ENCODE measurements at places on chromosomes 5 and 9.

GRCh38 chr9:89496645-89497256 lies 1.2 kb downstream of the SEMA4D start:
- no peak for DNase-seq

GRCh38 chr5:116626272-116626723 lies 51.7 kb upstream of the SEMA6A start:
- DNase-seq = no peak

- DNase-seq = peak; percentile 68
Measured at GRCh38 chr5:95846554-95847260, 24.2 kb upstream of the GLRX start.

DNA sequence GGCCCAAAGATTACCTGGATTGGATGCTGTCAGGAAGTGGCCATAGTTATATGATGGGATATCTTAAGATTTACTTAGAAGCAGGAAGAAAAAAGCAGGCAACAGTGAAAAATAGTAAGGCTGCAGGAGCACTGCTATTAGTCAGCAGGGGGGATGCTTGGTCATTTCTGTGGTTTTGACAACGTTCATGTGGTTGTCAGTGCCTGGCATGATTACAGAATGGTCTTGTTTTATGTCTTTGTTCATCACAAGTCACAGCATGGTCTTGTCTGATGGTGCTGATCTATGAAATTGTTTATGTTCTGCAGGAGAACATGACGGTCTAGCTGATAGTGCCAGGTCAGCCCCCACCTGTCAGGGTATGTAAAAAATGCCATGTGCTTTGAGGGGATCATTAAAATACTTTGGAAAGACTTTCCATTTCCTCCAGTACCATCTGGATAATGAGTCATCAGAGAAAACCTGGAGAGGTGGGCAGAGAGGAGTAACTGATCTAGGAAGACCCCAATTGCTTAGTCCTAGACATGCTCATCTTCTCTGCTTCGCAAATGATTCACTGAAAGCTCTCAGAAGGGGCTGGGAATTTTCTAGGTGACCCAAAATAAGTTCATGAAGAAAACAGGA lies 48.5 kb downstream of the PLGRKT start:
- peak; percentile 1 for DNase-seq

- no peak for DNase-seq
Measured at GRCh38 chr5:6262651-6263363, 115.5 kb downstream of the MED10 start.

DNA sequence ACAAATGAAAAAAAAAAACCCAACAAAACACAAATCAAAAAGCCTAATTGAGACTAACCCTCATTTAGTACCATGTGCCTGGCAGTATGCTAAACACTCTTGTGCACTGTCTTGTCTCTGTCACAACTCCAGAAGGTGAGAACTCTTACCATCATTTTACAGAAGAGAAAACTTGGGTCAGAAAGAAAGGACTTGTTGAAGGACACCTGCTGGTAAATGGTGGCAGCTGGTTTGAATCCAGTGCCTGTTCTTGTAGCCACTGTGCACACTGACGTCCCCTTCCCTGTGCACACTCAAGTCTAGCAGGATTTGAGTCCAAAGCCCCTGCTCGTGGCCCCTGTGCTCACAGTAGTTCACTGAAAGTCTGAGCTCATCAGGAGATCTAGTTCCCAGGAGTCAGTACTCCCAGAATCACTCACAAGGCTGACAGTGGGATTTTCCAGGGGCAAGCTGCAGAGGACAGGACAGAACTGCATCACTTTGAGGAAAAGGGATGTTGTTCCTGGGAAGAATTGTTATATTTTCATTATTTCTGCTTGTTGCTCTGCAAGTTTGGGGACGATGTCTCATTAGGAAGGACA lies 43.0 kb upstream of the HSD17B4 start:
- no peak for DNase-seq

DNA sequence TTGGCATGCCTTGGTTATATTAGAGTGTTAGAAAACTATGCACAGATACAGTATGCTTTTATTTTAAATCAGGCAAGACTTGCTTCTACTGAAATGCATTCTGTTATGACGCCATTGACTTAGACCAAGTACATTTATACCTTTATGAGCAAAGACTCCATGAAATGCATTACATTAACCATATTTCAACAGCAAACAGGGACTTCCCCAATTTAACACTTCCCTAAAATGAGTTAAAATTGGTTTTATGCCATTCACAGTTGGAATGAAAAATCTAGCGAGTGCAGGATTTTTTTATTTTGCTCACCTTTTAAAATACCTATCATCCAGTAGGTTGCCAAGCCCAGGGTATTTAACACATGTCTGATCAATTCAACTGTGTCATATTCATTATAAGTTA lies 272.1 kb upstream of the IZUMO3 start:
- no peak for DNase-seq

DNA sequence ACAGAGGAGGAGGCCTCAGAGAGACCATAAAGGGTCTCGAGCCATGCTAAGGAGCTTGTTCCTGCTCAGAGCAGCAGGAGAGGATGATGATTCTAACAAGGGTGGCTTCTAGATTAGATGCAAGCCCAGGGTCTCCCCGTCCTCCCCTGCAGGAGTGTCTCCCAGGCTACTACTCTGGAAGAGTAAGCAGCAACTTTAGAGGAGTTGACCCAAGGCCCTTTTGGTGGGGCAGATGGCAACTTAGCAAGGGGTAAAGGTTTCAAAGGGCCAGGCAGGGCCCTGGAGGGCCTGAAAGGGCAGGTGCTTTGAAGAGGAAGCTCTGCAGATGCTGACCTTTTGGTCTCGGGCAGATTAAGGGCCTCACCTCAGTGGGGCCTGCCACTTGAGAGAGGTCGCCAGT lies 174.9 kb downstream of the GABBR2 start:
- no peak for DNase-seq

GRCh38 chr5:141697586-141697985 lies 15.6 kb upstream of the ARAP3 start:
- no peak for DNase-seq

GRCh38 chr5:95930141-95930930 lies 31.3 kb downstream of the ELL2 start:
- DNase-seq = no peak

- DNase-seq = no peak
Measured at GRCh38 chr9:2354856-2355696, 266.5 kb upstream of the VLDLR start.

DNA sequence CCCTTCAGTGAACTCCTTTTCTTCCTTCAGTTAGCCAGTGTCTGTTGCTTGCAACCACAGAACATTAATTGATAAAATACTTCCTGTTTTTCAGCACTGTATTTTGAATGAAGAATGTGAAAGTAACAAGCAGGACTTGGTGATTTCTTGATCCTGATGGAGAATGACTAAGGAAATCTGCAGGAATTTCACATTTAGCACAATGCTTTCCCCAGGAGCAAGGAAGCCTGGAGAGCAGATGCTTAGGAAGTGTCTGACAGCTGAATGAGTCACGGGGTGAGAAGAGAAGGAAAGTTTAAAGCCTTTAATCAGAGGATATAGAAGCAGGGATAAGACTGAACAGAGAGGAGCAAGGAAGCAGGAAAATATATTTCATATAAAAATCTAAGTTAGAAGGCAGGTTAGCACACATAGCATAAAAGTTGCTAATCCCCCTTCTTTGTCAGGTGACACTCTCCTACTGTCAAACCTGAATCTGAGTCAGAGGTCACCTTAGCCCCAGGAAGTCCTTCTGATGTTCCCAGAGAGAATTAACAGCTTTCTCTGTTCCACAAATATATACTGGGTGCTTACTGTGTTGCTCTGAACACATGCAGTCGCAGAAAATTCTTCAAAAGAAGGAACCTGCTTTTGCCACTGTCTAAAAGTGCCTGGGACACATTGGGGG lies 59.7 kb downstream of the GNA14 start:
- DNase-seq = no peak

- DNase-seq = no peak
Measured at GRCh38 chr9:72440992-72441847, 76.2 kb upstream of the ZFAND5 start.

GRCh38 chr5:31655491-31655890 lies 16.6 kb downstream of the PDZD2 start:
- DNase-seq = no peak

- DNase-seq = no peak
Measured at GRCh38 chr5:5613261-5613990, 190.9 kb downstream of the ICE1 start.

DNA sequence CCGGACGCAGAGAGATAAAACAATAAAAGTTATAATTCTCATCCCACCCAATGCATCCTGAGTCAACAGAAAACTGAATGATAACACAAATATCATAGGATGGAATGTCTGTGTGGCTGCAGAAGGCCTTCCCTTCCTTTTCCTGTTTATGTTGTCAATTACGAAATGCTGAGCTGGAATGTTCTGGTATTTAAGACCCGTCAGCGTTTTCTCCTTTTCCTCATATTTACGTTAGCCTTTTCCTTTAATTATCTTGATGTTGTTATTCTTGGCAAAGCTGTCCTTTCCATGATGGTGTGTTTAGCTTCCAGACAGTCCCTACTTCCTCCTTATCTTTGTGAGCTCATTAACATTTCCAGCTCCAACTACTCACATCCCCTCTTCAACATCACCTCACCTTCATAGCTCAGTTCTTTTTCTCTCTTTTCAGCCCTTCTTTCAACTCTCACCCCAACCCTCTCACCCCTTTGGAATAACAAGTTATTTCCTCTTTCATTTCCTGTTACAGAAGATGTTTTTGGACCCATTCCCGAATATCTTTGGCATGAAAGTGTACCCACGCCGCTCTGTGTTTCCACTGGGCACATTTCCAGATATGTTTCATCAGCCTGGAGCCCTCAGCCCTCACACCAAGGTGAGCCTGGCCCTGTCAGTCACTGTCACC lies 221.6 kb downstream of the NR2F1-AS1 start:
- DNase-seq = no peak

DNA sequence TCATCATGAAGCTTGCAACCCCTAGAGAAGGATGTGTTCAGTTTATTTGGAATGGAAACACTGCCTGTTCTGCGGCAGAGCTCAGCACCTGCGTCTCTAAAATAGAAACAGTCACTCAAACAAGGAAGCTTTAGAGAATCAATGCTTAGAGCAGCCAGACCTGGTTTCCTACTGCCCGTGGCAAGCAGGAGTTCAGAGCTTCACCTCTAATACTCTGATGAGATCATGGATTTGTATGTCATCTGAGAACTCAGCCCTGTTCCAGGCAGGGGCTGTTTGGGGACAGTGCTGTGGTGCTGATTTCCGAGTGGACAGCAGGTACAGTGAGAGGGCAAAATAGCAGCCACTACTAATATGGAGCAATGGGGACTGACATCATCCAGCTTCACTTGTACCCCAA lies 236.0 kb upstream of the IRX1 start:
- no peak for DNase-seq

DNA sequence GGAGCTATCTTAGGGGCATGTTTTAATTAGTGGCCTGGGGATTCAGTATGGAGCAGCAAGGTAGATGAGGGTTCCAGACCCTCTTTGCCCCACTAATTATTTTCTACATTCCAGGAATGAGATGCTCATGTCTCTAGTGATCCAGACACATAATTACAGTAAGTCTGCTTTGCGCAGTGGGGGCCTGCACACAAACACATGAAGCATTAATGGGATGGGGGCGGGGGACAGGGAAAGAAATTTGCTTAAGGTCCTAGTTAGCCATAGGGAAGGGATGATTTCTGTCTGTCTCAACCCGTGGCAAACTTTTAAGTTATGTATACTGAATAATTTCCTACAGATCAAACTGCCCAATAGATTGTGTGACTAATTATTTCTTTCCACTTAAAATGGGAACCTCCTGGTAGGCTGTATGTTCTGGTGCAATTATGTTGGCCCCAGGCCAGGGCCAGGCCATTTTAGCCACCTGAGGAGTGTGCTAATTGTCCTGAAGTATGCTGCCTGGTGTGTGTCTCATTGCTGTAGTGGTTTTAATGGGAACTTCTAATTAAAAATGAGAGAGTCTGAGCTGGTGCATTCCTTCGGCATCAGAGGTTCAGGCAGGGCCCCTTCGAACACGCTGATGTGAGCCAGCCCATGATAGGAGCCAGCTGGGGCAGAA lies 134.4 kb downstream of the PTTG1 start:
- DNase-seq = no peak

DNA sequence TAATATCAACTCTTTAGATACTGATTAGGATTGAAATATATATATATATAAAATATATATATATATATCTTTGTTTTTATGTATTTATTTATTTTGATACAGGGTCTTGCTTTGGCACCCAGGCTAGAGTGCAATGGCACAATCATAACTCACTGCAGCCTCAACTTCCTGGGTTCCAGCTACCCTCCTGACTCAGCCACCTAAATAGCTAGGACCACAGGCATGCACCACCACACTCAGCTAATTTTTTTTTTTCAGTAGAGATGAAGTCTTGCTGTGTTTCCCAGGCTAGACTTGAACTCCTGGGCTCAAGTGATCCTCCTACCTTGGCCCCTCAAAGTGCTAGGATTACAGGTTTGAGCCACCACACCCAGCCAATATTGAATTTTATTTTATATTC lies 20.6 kb upstream of the CDH6 start:
- no peak for DNase-seq

GRCh38 chr9:95727947-95728520 lies 147.5 kb upstream of the ERCC6L2 start:
- no peak for DNase-seq

- no peak for DNase-seq
Measured at GRCh38 chr9:28503573-28503972, 930.3 kb upstream of the C9orf72 start.

DNA sequence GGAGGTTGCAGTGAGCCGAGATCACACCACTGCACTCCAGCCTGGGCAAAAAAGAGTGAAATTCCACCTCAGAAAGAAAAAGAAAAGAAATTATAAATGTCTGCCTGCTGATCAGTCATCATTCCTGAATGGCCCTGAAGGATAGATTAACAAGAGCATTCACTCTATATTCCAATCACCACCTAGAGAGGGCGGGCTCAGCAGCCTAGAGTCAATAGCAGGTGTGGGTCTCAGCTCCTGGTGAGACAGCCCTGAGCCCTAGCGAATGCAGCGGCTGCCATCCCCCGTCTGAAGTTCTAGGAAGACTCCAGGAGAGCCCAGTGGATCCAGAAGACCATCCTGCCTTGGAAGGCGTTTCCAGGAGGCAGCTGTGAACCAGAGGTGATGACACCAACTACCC lies 12.0 kb downstream of the FBP1 start:
- no peak for DNase-seq

DNA sequence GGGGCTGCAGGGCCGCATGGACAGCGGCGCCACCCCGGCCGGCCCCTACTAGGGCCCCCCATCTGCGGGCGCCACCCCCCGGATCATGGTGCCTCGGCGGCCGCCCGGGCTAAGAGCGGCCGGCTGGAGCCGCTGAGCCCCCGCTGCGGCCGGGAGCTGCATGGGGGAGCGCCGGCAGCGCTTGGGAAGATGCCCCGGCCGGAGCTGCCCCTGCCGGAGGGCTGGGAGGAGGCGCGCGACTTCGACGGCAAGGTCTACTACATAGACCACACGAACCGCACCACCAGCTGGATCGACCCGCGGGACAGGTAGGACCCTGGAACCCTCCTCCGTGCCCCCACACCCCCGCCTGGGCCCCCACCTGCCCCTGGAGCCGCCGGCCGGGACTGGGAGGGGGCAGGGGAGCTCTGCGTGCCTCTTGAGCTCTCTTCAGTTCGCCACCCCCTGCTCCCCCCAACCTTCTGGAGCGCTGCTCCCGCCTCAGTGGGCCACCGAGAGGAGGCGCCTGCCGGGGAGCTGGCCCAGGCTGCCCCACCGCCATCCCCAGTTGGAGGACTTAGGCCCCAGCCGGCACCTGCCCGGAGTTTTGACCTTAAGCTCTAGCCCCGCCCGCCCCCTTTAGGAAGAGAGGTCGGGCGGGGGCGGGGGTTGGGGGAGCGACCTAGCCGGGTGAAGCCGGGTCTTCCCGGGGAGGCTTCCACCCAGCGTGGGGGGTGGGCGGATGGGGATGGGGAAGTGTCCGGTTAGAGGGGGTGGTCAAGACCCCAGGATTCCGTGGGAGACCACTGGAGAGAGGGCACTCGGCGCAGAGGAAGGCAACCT lies 730 bp downstream of the WWC1 start:
- no peak for DNase-seq

GRCh38 chr5:141618030-141618803 lies 583 bp downstream of the DIAPH1 start:
- peak; percentile 51 for DNase-seq
